ENCODE measurements at places on chromosomes 7 and 10. TPM values are rescaled to one million over a fixed set of nuclear protein-coding genes. Genes with fewer than 3 reads are reported as not detected.

RTKN2 gene
- 0.48 TPM for polyA plus RNA-seq

GPR26 gene
- not detected for polyA plus RNA-seq

LIPJ gene
- 0.13 TPM for polyA plus RNA-seq

SPDYE3 gene
- polyA plus RNA-seq = not detected

NUTM2A gene
- polyA plus RNA-seq = 0.88 TPM

DLG5 gene
- polyA plus RNA-seq = 0.26 TPM

HYAL4 gene
- not detected for polyA plus RNA-seq

CLCN1 gene
- not detected for polyA plus RNA-seq

INMT gene
- 0.13 TPM for polyA plus RNA-seq

ABCA13 gene
- polyA plus RNA-seq = not detected

SLC13A1 gene
- not detected for polyA plus RNA-seq

CHAT gene
- polyA plus RNA-seq = not detected

CDHR3 gene
- polyA plus RNA-seq = 1.8 TPM

CYREN gene
- polyA plus RNA-seq = 19.2 TPM

AQP1 gene
- not detected for polyA plus RNA-seq

ADAP1 gene
- polyA plus RNA-seq = 9.1 TPM

CCZ1B gene
- polyA plus RNA-seq = 47.4 TPM

DNAJC9 gene
- polyA plus RNA-seq = 11.8 TPM

ZNF485 gene
- polyA plus RNA-seq = 4.8 TPM

SCART1 gene
- polyA plus RNA-seq = 4.1 TPM

SUGCT gene
- 0.19 TPM for polyA plus RNA-seq

EPHA1 gene
- 0.50 TPM for polyA plus RNA-seq

CYP3A5 gene
- not detected for polyA plus RNA-seq

ZNF467 gene
- polyA plus RNA-seq = 1.2 TPM
